ENCODE measurements at places on chromosomes 4 and X. TPM values are rescaled to one million over a fixed set of nuclear protein-coding genes. Genes with fewer than 3 reads are reported as not detected.

DNA sequence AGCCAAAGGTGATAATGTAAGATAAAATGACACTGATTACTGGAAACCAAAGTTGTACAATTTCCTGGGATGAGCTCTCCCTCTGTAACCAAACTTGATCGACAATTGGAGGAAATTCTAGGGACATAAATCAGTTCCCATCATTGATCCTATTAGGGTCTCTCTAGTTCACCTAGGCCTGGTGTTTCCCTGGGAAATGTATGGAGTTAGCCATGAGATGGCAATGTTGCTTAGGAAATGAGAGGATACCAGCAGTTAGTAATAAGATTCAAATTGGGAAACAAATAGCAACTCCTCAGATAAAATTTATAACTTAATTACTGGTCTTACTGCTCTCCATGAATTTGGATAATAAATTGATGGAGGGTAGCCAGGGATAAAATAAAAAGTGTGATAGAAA lies 52.2 kb downstream of the SPATA18 start:
- no peak for DNase-seq

DNA sequence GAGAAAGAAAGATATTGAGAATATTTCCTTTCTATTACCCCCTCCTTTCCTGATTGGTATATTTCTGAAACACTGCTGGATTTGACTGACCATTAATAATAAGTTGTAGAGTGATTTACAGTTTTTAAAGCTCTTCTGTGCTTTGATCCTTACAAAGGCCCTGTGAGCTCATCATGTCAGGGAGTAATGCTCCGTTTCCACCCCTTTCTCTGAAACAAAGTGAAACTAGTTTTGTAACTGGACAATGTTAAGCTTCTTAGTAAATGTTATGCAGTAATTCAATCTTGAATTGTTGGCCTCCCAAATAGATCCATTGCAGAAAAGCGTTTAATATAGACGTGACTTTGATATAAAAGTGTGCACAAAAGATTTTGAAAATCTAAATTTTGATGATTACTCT lies 190.1 kb upstream of the GNPDA2 start:
- no peak for DNase-seq

GRCh38 chr4:174596513-174596912 lies 74.2 kb upstream of the HPGD start:
- DNase-seq, result no peak

- DNase-seq, result no peak
Observed at GRCh38 chr4:104416725-104417356, 77.9 kb downstream of the CXXC4 start.

Gene IL2
- 1.0 TPM for total RNA-seq

DNA sequence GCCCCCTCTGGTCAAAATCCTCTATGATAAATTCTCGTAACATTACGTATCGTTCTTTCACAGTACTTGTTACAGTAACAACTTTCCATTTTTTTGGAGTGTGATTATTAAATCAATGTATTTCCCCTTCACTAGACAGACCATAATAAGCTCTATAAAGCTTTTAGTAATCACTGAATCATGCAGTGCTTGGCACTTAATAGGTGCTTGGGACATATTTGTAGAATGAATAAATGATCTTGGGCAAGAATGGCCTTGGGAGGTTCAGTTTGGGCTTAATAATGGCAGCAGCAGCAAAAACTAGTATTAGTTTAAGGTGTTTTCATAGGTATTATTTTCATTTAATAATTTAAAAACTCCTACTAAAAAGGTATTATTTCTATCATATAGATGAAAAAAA lies 33.4 kb upstream of the SFRP2 start:
- no peak for DNase-seq

Gene MAOA
- total RNA-seq, result not detected

GRCh38 chr4:61997831-61998230 lies 797.7 kb downstream of the ADGRL3 start:
- no peak for DNase-seq

DNA sequence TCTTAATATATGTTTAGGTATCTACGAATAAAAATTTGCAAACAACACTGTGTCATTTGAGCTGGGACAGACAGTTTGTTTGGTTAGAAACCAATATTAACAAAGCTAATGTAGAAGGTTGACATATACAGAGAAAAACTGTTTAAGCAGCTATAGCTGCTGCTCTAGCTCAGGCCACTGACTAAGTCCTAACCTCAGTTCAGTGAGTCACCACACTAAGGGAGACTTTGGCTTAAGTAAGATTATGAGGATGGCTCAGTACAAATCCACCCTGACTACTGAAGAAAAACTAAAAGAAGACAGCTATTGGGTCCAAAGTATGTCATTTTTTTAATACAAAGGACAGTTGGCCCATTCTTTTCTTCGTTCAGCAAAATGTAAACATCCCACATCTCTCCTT lies 717.3 kb upstream of the ACTRT1 start:
- no peak for DNase-seq

Gene UBA1
- total RNA-seq, result 173 TPM

DNA sequence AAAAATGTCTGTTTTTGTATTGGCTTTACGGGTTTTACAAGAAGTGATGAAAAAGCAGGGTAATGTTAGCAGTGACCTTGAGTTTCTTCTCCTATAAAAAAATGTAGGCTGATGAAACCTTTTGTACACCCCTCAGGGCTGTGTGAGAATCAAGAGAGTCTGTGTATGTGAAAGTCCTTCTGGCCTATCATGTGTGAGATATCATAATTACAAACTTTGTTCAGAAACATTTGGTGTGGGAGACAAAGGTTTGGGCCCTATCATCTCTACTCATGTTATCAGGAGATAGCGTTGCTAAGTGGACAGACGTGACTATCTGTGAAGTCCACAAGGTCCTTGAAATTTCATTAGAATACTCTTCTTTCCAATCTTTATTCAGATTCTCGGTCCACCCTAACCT lies 170.6 kb upstream of the HAND2 start:
- no peak for DNase-seq

- DNase-seq, result no peak
Observed at GRCh38 chrX:1649621-1650020, 34.8 kb downstream of the ASMT start.

- DNase-seq, result no peak
Observed at GRCh38 chr4:69467797-69468196, 27.9 kb downstream of the UGT2B4 start.

Gene XAGE1A
- not detected for total RNA-seq

Gene COMMD8
- total RNA-seq, result 9.3 TPM

Gene MAP3K15
- total RNA-seq, result not detected

GRCh38 chr4:125750828-125751466 lies 436.2 kb downstream of the FAT4 start:
- no peak for DNase-seq

DNA sequence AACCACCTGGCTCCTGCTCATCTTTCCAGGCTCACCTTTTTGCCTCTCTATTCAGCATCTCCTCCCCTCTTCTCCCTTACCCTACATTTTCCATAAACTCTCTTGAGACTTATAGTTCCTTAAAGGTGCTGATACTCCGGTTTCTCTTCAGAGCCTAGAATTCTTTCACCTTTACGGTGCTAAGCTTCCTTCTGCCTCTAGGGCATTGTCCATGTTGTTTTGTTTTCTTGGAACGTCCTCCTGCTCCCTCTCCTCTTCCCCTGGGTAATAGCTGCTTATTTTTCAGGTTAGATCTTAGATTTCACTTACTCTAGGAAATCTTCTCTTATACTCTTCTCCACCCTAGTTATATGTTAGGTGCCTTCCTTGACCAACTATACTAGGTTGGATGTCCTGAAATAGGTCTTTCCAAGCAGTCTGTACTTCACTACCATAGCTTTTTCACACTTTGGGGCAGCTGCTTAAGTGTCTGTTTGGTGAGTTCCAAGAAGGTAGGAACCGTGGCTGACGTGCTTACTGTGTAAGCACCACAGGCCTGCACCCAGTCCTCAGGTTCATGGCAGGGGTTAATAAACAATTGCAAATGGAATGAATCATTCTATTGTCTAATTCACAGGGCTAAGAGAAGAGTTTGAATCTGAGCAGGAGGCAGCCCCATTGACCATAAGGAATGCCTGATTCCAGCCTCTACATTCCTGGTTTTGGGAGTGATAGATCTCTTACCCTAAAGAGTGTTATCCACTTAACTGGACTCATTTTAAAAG lies 227.5 kb downstream of the MGST2 start:
- no peak for DNase-seq

Gene PNCK
- 0.54 TPM for total RNA-seq
